Naive thymus-derived CD8-positive, alpha-beta T cell (primary cell): ENCODE measurements at places on chromosomes 6 and 20.

DNA sequence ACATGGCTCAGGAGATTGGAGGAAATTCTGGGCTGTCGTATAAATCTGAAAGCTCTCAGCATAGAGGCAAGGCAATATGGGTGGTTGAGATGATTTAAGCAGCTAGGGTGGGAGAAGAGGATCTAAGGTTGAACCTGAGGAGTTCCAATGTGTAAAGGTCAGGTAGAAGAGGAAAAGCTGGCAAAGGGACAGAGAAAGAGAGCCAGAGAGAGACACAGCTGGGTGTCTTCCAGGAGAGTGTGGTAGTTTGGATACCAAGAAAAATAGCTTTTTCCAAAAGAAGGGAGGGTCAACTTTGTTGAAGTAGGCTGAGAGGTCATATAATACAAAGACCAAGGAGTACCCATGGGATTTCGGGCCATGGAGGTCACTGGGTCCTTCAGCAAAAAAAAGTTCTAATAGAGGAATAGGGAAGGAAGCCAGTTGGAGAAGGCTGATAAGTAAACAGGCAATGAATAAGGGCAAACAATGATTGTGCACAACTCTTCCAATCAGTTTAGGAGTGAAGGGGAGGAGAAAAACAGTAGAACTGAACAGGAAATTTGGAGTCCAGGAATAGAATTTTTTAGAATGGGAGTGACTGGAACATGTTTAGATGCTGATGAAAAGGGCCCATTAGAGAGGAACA, 135.1 kb downstream of the QRSL1 start:
- no peak for DNase-seq

GRCh38 chr20:62370115-62370806, 3.1 kb upstream of the LAMA5 start:
- DNase-seq: no peak

DNA sequence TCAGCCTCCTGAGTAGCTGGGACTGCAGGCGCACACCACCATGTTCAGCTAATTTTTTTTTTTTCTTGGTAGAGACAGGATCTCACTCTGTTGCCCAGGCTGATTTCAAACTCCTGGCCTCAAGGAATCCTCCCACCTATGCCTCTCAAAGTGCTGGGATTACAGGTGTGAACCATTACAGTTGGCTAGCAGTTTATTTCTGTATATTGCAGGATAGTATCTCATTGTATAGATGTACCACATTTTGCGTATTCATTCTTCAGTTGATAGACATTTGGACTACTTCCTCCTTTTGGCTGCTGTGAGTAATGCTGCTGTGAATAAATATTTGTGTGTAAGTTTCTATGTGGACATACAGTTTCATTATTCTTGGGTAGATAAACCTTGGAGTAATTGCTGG, 32.9 kb downstream of the ASXL1 start:
- DNase-seq: no peak

DNA sequence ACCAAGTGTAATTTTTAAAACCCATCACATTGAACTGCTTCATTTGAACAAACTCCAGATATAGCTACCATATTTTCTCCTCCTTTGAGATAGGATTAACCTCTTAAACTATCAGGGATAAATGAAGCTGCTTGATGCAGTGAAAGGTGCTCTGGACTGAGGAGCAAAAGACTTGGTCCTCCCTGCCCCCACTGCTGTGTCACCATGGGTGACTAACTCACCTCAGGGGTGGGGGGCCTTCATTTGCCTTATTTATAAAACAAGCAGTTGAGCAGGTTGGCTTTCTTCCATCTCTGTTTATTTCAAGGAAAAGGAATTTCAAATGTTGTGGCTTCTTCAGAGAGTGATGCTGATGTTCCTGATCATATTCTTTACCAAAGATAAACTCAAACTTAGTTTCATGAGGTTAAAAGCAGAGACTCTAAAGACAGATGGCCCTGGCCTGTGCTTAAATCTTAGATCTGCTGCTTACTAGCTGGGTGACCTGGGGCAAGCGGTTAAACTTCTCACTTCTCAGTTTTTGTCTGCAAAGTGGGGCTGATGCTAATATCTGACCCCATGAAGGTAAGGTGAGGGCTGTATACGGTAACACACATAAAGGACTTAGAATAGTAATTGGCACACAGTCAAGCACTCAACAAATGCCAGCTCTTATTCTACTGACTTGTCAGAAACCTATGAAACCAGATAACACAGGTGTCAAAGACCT, 50.5 kb downstream of the FHL5 start:
- no peak for DNase-seq

DNA sequence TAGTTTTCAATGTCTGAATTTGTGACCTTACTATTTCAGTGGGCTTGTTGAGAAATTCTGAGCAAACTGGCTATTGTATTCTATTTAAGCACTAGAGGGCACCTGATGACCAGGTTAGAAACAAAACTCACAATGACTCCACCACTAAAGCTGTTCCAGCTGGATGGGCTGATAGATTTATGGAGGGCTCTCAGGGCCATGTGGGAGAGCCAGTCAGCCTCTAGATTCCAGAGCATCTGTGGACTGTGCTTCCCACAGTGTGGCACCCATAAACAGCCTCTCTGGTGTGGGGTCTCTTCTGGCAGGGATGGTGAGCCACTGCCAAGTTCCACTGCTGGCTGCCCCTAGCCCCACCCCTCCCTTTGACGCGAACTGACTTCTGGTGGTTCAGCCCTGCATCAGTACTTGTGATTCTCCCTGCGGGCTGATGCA, 29.2 kb downstream of the C6orf58 start:
- DNase-seq: peak; percentile 40
